ENCODE measurements at places on chromosomes 13 and 19.

- no peak for DNase-seq
Observed at GRCh38 chr13:20778311-20778710, 4.5 kb upstream of the EEF1AKMT1 start.

DNA sequence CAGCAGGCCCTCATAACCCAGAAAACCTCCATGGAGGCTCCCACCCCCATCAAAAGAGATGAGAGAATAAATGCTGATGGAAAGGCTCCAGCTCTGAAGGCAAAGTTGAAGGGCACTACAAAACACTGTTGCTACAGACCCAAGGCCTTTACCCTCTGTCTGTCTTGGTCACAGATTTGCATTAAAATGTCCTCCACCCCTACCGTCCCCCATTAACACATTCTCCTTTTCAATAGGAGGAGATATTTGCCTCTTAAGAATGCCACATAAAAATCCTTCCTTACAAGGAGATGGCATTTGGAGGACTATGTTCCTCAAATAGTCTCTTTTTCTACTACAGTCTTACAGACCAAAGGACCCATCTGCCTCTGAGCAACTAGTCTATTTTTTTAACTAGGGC, 361.5 kb downstream of the ENOX1 start:
- DNase-seq, result no peak

GRCh38 chr19:29245215-29245614, 32.3 kb upstream of the UQCRFS1 start:
- DNase-seq, result no peak

- no peak for DNase-seq
Observed at GRCh38 chr19:28857967-28858366, 355.0 kb downstream of the UQCRFS1 start.

- no peak for DNase-seq
Observed at GRCh38 chr13:100944791-100945345, 270.3 kb upstream of the TMTC4 start.

GRCh38 chr19:29475469-29475868, 50.3 kb upstream of the VSTM2B start:
- no peak for DNase-seq

GRCh38 chr19:409516-410242, 732 bp upstream of the C2CD4C start:
- no peak for DNase-seq

DNA sequence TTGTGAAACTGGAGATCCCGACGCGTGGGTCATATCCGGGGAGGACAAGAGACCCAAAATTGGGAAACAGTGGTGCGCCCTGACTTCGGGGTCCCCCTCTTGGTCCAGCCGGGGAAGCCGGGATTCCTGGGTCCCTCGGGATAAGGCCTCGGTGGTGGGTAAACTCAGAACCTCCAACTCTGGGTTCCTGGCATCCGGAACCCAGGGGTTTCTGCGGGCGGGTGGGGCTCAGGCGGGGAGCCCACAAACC, 688 bp downstream of the ZFP36 start:
- DNase-seq, result no peak

DNA sequence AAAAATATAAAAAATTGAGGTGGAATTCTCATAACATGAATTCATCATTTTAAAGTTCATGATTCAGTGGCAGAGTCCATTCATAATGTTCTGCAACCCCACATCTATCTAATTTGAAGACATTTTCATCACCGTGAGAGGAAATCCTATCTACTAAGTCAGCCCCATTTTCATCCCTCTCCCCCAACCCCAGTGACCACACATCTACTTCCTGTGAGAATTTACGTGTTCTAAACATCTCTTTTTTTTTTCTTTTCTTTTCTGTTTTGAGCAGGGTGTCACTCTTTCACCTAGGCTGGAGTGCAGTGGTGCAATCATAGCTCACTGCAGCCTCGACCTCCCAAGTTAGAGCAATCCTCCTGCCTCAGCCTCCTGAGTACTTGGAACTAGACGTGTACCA, 17.5 kb downstream of the ATCAY start:
- DNase-seq, result no peak

- no peak for DNase-seq
Observed at GRCh38 chr19:1170938-1171754, 2.9 kb downstream of the SBNO2 start.

- no peak for DNase-seq
Observed at GRCh38 chr13:49248622-49249002, 887 bp downstream of the CDADC1 start.

- DNase-seq, result no peak
Observed at GRCh38 chr13:67161176-67161575, 69.0 kb downstream of the PCDH9 start.

Data from fibroblast of the aortic adventitia (primary cell).